ENCODE measurements at places on chromosomes 16 and 17. TPM values are rescaled to one million over a fixed set of nuclear protein-coding genes. Genes with fewer than 3 reads are reported as not detected.

FAM222B gene
- 8.3 TPM for total RNA-seq

DNA sequence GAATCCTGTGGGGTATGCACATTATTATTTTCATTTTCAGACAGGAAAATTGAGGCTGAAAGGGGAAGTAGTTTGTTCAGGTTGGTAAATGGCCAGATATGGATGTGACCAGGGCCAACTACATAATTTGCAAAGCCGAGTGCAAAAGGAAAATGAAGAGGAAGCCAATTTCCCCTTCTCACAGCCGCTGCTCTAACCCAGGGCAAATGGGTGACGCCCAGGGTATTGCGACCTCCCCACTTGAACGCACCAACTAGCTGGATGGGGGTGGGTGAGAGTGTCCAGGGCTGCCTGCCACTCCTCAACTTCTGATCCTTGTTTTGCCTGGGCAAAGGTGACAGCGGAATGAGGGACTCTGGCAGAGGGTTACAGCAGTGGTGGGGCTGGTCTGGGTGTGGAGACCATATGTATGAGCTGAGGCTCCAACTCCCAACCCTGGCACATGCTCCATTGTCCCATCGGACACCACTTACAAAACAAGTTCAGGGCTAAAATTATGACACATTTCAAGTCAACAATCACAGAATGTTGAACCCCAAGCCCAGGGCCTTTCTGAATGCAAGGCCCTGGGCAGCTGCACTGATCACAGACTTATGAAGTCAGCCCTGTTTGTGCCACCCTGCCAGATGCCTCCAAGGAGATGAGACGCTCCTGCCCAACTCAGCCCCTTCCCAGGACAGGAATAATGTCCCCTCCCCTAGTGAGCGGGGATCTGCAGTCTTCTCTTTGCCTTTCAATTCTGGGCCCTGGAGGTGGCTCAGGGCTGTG is 1.7 kb downstream of the ANKRD40CL start:
- peaks cover 36% of the 10 kb centered on the region for H3K4me1 ChIP-seq
- no peaks in the 10 kb centered on the region for H3K27me3 ChIP-seq

GRCh38 chr17:68422821-68423220 is 34.5 kb downstream of the WIPI1 start:
- peaks cover 15% of the 10 kb centered on the region for H3K36me3 ChIP-seq
- no peak overlapping the region for H3K27ac ChIP-seq
- H3K27me3 ChIP-seq, result no peaks in the 10 kb centered on the region
- no peaks in the 10 kb centered on the region for H3K4me1 ChIP-seq

- H3K4me1 ChIP-seq, result no peaks in the 10 kb centered on the region
- no peak for DNase-seq
- H3K27ac ChIP-seq, result no peak overlapping the region
- H3K36me3 ChIP-seq, result no peaks in the 10 kb centered on the region
- H3K27me3 ChIP-seq, result no peaks in the 10 kb centered on the region
Measured at GRCh38 chr16:84453061-84453752, 51.3 kb downstream of the MEAK7 start.

DNA sequence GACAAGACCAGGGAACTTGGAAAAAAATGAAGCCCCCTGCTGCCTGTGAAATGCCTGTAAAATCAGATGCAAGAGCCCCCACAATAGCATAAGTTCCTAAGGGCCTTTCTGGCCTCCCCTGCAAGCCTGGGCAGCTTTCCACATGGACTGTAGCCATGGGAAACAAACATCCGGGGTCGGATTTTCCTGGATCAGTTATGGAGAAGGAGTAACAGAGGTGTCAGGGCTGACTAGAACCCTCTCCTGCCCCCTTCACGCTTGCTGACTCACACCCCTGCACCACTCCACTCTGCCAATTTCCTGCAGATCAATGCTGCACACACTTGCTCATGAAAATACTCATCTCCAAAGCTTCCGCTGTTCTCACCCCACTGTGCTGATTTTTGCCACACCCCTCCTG is 258.6 kb downstream of the CBLN1 start:
- no peaks in the 10 kb centered on the region for H3K27me3 ChIP-seq
- no peaks in the 10 kb centered on the region for H3K36me3 ChIP-seq
- H3K27ac ChIP-seq, result no peak overlapping the region
- no peak for DNase-seq
- H3K4me3 ChIP-seq, result no peak overlapping the region
- H3K4me1 ChIP-seq, result no peaks in the 10 kb centered on the region

DNA sequence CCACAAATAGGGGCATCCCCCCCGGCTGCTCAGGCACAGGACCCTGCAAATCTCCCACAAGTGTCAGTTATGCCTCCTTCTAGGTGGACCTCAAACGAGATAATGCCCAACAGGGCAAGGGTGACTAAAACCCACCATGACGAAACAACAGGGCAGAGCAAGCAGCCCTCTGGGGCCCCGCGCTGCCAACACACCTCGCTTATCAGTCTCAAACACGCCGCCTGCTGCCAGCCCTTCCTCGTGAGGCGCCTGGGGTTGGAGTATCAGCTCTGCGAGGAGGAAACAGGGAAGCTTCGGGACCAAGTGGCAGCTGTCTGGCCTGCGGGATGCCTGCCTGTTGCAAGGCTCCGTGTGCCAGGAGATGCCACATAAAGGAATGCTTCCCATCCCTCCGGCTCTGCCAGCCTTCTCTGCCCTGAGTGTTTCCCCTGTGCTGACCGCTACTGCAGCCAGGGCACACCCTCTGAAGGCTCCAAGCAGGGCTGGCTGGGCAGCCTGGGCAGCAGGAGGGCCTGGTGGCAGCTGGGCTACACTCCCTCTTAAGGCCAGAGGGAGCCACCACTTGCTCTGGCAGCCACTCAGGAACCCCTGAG is 2.5 kb downstream of the SMIM5 start:
- no peaks in the 10 kb centered on the region for H3K36me3 ChIP-seq
- H3K4me3 ChIP-seq, result peak overlapping the region; percentile 39
- DNase-seq, result no peak
- peaks cover 27% of the 10 kb centered on the region for H3K4me1 ChIP-seq
- peak overlapping the region; percentile 95 for H3K27ac ChIP-seq

SLC4A1 gene
- not detected for total RNA-seq

COASY gene
- 22.9 TPM for total RNA-seq

EXOC3L1 gene
- total RNA-seq, result 3.1 TPM

ABCA10 gene
- 61.0 TPM for total RNA-seq

GRCh38 chr16:74226338-74226954 is 70.2 kb upstream of the PSMD7 start:
- no peak overlapping the region for H3K4me3 ChIP-seq
- no peaks in the 10 kb centered on the region for H3K27me3 ChIP-seq
- no peaks in the 10 kb centered on the region for H3K36me3 ChIP-seq

EME1 gene
- total RNA-seq, result 0.42 TPM
